ENCODE measurements at places on chromosomes 7 and 10.

GRCh38 chr7:22115689-22116088 is 170.0 kb upstream of the CDCA7L start:
- DNase-seq = no peak

GRCh38 chr7:131934452-131934851 is 378.0 kb upstream of the PODXL start:
- no peak for DNase-seq

GRCh38 chr10:109591601-109592000 is 331.7 kb downstream of the XPNPEP1 start:
- DNase-seq = no peak

GRCh38 chr10:119241066-119241465 is 33.7 kb downstream of the GRK5 start:
- DNase-seq = no peak

DNA sequence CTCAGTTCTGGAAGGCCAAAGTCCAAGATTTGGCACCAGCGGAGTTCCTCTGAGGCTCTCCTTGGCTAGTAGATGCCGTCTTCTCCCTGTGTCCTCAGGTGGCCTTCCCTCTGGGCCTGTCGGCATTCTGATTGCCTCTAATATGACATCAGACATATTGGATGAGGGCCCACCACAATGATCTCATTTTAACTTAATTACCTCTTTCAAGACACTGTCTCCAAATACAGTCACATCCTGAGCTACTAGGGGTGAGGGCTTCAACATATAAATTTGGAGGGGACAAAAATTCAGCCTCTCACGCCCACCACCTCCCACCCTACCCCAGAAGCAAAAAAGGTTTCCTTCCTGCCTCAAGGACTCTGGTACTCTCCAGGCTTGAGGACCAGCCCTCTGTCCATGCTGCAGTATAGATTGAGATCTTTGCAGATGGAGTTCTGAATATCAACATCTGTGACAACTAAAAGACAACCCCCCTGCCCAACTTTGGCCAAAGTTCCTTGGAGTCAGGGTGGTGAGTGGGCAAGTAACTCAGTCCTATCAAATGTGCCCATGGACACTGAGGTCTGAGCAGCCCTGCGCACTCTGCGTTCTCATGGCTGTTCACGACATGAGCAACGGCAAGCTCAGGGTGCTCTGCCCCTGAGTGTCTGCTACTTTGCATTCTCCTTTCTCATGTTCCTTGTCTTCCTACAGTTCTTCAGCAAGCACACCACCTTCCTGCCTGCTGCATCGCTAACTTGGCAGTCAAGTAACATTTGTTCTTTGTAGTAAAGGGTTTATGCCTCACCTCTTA is 11.5 kb downstream of the TMEM176B start:
- no peak for DNase-seq

- DNase-seq = no peak
Measured at GRCh38 chr10:15751046-15751445, 31.3 kb upstream of the ITGA8 start.

DNA sequence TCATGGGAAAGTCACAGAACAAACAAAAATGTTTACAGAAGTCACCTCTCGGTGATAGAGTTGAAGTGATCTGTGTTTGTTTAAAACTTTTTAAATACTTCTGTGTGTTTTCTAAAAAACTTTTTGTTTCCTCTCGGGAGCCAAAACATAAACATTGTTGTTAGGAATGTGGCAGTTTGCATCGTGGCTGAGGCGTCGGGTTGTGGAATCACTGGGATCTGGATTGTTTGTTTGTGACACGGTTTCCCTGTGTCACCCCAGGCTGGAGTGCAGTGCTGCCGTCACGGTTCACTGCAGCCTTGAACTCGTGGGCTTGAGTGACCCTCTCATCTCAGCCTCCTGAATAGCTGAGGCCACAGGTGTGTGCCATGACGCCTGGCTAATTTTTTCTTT is 29.0 kb upstream of the SUN1 start:
- DNase-seq = no peak

GRCh38 chr7:53383131-53383530 is 347.7 kb downstream of the POM121L12 start:
- DNase-seq = no peak

- DNase-seq = no peak
Measured at GRCh38 chr7:24786306-24786705, 29.0 kb upstream of the GSDME start.
